ENCODE measurements at places on chromosomes 1 and 21.

GRCh38 chr1:3014050-3014440, 7.2 kb upstream of the ACTRT2 start:
- DNase-seq = no peak

GRCh38 chr1:19465123-19465522, 20.2 kb downstream of the CAPZB start:
- no peak for DNase-seq

GRCh38 chr1:68016381-68016780, 34.0 kb downstream of the DIRAS3 start:
- DNase-seq = no peak

GRCh38 chr1:176790786-176791185, 327.8 kb downstream of the PAPPA2 start:
- DNase-seq = no peak
